ENCODE measurements at places on chromosomes 5 and 9. TPM values are rescaled to one million over a fixed set of nuclear protein-coding genes. Genes with fewer than 3 reads are reported as not detected.

The LRRC14B gene
- total RNA-seq = 8.5 TPM

The RAB14 gene
- total RNA-seq = 49.9 TPM

The FST gene
- total RNA-seq = 1.9 TPM

The PCDHB7 gene
- 0.67 TPM for total RNA-seq

The OR1Q1 gene
- not detected for total RNA-seq

The CCDC183 gene
- 1.6 TPM for total RNA-seq

The DMRTA1 gene
- 0.38 TPM for total RNA-seq

The GPX3 gene
- 461 TPM for total RNA-seq

The FOXD4 gene
- not detected for total RNA-seq

The SAXO1 gene
- total RNA-seq = 0.05 TPM

The PLPP7 gene
- total RNA-seq = 78.7 TPM

The NRARP gene
- total RNA-seq = 11.7 TPM

The PCDH1 gene
- total RNA-seq = 16.9 TPM

The RNF183 gene
- total RNA-seq = not detected

The DRD1 gene
- 0.05 TPM for total RNA-seq

The CARTPT gene
- not detected for total RNA-seq

The CER1 gene
- total RNA-seq = not detected

The OBP2B gene
- not detected for total RNA-seq

Measured in cardiac septum (tissue), 1 donor.